ENCODE measurements at places on chromosomes 11 and 22. TPM values are rescaled to one million over a fixed set of nuclear protein-coding genes. Genes with fewer than 3 reads are reported as not detected.

DNA sequence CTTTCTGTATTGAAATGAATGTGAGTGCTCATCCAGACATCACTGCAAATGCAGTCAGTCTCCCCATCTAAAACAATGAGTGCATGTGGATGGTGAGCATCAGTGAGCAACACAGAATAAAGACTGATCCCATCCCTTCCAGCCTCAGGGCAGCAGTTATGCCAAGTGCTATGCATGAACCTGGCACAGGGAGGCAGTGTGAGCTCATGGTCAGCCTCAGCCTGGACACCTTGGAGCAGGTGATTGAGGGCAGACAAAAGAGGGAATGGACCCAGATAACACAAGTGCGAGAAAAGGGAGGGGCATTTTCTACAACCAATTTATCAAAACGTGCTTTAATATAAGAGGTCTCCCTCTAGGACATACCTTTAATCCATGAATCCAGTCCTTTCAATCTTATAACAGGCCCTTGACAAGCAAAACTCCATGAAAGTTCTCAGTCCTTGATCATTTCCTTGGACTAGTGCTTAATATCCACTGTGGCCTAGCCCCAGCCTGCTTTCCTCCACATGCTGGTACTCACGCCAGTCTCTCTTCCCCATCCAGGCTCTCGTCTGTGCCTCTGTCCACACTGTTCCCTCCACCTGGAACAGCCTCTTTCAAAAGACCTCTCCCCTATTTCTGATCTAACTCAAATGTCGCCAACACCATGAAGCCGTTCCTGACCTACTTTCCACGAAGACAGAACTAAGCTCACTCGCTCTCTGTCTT lies 50.5 kb upstream of the LRRC55 start:
- peak; percentile 12 for DNase-seq

DNA sequence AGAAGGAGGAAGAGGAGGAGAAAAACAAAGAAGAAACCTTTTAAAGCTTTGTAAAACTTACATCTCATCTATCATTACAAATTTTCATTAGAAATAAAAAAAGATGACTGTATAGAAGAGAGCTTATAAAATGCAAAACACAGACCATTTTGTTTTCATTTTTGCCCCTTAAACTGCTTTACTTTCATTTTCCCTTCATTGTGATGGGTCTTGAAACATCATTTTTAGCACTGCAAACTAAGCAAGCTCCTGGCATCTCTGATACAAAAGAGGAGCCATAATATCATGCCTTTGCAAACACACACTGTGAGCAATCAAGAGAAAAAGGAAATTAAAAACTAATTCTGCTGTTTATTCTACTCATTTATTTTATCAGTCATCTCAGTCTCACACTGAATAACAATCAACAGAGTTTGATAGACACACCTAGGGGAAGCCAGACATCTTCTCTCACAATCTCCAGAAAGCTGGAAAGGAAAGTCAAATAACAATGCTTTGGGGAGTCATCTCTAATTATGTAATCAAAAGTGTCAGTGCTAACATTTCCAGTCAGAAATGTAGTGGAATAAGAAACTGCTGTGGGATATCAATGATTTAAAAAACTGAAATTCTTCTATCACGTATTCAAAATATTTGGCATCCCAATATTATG lies 467.7 kb upstream of the FAT3 start:
- DNase-seq = no peak

DNA sequence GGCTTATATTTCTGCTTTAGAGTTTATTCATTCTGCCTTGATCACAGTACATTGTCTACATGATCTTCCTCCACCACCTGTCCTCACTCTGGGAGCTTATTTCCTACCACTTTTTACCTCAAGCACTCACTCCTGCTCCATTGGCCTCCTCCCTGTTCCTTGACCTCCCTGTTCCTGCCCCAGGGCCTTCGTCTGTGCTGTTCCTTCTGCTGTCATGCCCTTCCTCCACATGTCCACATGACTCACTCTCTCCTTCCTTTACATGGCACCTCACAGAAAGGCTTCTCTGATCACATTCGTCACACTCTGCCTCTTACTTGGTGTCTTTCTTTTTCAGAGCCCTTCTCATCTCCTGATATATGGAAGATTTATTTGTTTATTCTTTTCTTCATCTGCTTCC lies 103.0 kb downstream of the FBXO7 start:
- DNase-seq = no peak

DNA sequence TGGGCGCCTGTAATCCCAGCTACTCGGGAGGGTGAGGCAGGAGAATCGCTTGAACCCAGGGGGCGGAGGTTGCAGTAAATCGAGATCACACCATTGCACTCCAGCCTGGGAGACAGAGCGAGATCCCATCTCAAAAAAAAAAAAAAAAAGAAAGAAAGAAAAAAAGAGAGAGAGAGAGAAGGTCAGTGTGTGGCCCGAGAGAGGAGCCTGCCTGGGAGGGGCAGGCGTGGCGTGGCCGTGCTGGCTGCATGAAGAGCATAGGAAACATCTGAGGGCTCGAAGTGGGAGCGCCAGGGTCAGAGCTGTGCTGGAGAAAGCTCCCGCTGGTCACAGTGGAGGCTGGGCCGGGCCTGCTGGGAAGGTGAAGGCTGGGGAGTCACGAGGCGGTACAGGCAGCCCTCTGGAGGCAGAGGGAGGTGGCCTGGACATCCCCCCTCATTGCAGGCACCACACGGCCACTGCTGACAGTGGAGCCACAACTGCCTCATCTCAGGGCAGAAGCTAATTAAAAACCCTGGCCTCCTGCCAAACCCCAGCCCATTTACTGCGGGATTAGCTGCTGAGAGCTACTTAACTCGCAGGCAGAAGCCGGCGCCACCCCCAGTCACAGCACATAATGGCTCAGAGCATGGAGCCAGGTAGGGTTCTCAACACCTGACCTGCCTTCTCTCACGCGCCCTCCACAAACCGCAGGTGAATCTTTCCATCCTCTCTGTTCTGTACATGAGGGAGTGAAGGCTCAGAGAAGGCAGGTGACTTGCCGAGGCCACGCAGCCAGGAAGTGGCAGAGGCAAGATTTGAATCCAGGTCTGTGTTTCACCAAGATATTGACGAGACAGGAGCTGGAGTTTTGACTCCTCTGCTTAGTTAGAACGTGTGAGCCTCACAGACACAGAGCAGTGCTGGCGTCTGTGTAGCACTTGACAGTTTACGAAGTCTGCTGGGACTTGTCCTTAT lies 32.6 kb downstream of the NFAM1 start:
- DNase-seq = peak; percentile 42

DNA sequence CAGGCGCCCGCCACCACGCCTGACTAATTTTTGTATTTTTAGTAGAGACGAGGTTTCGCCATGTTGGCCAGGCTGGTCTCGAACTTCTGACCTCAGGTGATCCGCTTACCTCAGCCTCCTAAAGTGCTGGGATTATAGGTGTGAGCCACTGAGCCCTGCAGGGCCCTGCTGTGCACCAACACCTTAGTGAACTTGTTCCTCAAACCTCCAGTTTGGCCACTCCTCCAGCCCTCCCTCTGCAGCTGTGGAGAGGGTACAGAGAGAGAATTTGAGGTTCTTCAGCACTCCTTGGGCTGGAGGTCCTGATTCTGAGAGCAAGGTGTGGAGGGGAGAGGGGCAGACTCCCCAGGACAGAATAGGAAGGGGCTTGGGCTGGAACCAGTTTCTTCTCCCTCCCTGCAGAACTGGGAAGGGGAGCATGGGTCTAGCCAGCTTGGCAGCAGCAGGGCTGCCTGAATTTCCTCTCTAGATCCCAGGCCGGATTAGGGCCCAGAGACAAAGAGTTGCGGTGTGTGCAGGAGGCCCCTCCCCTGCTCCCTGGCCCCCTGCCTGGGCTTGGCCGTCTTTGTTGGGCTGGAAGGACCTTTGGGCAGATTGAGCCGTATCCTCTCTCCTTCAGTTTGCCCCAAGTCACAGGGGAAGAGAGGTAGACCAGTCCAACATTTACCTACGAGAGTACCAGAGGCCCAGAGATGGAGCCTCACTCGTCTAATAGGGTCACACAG lies 2.3 kb upstream of the PEX16 start:
- no peak for DNase-seq

- no peak for DNase-seq
Observed at GRCh38 chr22:17627961-17628405, 566 bp downstream of the ATP6V1E1 start.

MUC2 gene
- not detected for total RNA-seq

GLYATL2 gene
- 0.97 TPM for total RNA-seq

KREMEN1 gene
- total RNA-seq = 2.6 TPM
